Stimulated activated CD4-positive, alpha-beta T cell treated with anti-CD3 and anti-CD28 coated beads, Interleukin-12 subunit alpha, Interleukin-12 subunit beta, amount 100 ng/mL, for 24 hours (primary cell): ENCODE measurements at places on chromosomes 3 and 15.

DNA sequence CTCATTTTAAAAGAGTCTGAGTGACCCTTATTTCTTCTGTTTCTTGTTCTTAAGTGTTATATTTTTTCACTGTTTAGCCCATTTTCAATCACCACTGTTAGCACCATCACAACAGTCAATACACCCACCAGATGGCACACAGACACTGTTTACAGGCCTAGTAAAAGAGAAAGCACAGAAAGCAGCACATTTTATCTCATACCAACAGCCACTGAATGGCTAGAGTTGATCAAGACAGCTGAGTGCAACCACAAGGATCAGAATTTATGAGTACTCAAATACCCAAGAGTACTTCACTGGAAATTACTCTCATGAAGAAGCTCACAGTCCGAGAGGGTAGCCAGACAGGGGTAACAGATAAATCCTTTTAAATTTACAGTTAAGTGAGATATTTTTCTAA, 127.0 kb downstream of the TFDP2 start:
- no peak for DNase-seq

DNA sequence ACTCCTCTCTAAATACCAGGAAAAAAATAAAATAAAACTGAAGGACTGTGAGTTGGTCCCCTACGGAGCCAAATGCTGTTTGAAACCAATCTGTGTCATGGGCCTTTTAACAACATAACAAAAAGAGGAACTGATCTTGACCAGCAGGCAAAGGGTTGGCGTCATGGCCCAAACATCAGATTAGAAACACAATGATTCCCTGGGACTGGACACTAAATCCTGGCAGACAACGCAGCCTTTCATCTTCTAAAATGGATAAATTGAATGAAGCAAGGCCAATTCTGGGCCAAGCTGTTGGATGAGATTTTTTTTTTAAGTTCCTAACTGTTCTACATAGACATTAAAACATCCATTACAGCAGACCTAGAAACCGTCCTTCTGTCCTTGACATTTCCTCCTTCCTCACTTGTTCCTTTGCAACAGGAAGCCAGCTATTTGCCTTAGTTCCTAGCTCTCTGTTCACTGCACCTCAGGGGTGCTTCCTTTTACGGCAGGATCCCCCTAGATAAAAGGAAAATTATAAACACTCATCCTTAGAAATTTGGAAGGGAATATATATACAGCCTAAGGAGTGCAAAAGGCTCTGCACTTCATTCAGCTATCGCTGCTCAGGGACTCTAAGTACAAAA, 21.6 kb upstream of the TAFA4 start:
- no peak for DNase-seq

DNA sequence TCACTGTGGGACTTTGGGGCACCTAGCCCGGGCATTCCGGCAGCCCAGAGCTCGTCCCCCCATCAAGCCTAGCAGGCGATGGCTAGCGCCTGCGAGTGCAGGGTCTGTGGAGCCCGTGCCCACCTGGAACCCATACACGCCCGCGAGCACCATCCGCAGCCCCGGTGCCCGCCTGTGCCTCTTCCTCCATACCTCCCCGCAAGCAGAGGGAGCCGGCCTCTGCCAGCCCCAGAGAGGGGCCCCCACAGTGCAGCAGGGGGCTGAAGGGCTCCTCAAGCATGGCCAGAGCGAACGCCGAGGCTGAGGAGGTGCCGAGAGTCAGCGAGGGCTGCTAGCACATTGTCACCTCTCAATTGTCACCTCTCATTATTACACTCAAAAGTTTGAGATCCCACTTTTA, 167.8 kb upstream of the EPHA6 start:
- DNase-seq: no peak

- DNase-seq: no peak
Observed at GRCh38 chr3:66466606-66467270, 34.1 kb downstream of the LRIG1 start.

- no peak for DNase-seq
Observed at GRCh38 chr15:70169147-70169546, 71.4 kb upstream of the TLE3 start.

DNA sequence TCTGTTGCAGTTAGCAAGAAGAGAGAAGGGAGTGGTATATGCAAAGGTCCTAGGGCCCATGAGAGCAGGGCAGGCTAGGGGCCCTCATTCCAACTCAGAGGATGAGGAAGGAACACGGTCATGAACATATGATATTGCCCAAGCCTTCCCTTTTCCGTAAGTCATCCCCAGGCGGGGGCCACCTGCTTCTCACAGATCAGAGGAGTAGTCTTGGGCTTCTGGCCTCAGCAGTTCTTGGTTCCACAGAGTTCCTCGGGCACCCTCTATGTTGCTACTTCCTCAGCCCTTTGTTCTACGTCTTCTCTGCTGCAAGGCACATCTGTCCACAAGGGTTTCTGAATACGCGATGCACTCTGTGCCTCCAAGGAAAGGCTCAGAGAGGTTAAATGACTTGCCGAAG, 25.3 kb downstream of the EPHB3 start:
- no peak for DNase-seq

GRCh38 chr3:71245971-71246880, 337.3 kb downstream of the FOXP1 start:
- DNase-seq: no peak

DNA sequence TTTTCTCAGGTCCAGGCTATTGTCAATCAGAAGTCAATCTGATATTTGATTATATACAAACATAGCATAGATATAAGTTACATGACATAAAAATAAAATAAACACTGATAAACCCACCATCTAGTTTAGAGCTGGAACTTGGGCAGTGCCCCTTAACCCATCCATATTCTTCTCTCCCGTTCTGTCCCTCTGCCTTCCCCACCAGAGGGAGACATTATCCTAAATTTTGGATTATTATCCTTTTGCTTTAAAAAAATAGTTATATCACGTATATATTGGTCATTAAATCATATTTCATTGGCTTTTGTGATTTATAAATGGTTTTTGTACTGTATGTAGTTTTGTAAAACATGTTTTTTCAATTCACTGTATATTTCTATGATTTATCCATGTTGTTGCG, 107.9 kb downstream of the GMPS start:
- DNase-seq: no peak

DNA sequence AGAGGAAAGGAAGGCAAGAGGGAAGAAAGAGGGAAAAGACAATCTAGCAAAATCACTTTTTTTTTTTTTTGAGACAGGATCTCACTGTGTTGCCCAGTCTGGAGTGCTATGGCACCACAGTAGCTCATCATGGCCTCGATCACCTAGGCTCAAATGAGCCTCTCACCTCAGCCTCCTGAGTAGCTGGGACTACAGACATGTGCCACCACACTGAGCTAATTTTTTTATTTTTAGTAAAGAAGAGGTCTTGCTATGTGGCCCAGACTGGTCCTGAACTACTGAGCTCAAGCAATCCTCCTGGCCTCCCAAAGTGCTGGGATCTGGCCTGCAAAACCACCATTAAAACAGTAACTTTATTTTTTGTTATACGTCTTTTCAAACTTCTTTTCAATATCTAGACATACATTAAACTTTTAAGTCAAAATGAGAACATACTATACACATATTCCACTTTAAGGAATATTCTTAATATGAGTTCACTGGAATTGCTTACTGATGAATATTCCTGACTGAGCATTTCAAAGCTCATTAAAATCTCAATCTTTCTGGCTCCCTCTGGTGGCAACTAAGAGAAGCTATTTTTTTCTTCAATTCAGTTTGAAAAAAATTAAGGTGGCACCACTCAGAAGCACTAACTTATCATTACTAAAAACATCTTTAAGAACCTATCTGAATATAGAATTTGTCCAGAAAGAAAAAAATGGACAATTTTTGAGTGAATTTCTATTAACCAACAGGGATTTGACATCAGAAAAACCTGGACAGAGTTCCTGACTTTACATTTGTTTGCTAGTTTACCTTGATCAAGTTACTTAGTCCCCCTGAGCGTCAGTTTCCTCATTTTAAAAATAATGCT, 40.9 kb downstream of the UACA start:
- DNase-seq: no peak

DNA sequence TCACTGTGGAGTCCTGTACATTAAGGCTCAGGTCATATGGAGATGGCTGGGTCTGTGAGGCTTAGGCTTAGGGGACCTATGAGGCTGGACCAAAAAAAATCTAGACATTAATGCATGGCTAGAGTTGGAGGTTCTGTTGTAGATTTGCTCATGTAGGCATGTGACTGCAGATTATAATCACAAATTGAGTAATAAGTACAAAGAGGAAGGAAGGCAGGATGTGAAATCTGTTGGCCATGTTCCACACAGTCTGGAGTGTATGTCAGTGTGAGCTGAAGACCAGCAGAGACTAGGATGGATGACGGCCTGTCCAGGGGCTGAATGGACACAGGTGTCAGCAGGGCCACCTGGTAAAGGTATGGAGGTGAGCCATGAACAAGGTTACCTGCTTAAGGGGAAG, at the start of gene ST3GAL6:
TSS of gene ST3GAL6 (plus strand) at position 265 of the 400 bp plus-strand sequence. CDS start 5,101 bp downstream, outside the sequence.
- no peak for DNase-seq

GRCh38 chr3:184635126-184635525, 73.5 kb downstream of the EPHB3 start:
- DNase-seq: no peak

GRCh38 chr3:32872487-32873382, 54.9 kb downstream of the TRIM71 start:
- no peak for DNase-seq

- DNase-seq: no peak
Observed at GRCh38 chr3:64853456-64853855, 165.7 kb upstream of the ADAMTS9 start.

- DNase-seq: no peak
Observed at GRCh38 chr3:79937567-79937966, 169.8 kb upstream of the ROBO1 start.

DNA sequence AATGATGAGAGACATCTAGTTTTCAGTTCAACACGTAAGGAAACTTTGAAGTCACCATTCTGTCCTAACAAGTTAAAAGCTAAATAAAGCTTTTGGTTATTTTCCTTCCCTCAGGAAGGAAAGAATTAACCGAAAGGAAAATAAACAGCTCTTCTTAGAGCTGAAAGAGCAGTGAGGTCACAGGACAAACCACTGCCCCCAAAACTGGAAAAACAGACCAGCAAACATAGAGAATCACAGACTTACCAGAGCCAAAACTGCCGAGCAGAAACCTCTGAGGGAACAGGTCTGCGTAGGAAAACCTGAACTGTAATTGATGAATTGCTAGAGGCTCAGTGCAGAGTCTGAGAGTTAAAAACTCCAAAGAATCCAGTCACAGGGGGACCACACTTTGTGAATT, 14.7 kb downstream of the USP50 start:
- no peak for DNase-seq

DNA sequence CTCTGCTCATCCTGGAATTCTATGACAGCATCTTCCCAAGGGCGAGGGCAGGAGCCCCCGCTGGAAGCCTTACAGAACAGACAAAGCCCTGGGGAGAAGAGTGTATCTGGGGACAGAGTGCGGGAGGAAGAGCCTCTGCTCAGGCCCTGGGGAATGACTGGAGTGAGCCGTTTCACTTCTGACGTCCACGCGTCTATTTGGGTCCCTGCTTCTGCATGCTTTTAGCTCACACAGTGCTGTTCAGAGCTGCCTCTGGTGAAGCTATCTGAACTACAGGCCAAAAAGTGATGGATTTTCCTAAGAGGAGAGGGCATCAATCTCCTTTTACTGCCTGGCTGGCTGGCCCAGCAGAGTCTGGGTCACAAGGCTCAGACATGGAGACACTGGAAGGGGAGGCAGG, 311.8 kb downstream of the NTRK3 start:
- DNase-seq: no peak
